ENCODE measurements at places on chromosomes 6 and 20.

GRCh38 chr6:144215402-144215931, 65.2 kb downstream of the STX11 start:
- DNase-seq = no peak

- no peak for DNase-seq
These were observed 628.8 kb upstream of the CITED2 start for GRCh38 chr6:140003217-140003616.

DNA sequence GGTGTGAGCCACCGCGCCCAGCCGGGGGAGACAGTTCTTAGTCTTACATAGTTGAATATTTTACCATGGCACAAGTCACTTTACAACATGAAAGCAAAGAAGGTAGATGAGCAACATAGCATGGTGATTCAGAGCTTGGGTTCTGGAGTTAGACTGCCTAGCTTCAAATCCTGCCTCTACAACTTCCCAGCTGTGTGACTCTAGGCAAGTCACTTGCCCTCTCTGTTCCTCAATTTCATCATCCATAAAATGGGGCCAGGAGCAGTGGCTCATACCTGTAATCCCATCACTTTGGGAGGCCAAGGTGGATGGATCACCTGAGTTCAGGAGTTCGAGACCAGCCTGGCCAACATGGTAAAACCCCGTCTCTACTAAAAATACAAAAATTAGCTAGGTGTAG, 26.3 kb downstream of the HCK start:
- no peak for DNase-seq

GRCh38 chr6:25717866-25718740, 36.4 kb upstream of the SLC17A4 start:
- no peak for DNase-seq

DNA sequence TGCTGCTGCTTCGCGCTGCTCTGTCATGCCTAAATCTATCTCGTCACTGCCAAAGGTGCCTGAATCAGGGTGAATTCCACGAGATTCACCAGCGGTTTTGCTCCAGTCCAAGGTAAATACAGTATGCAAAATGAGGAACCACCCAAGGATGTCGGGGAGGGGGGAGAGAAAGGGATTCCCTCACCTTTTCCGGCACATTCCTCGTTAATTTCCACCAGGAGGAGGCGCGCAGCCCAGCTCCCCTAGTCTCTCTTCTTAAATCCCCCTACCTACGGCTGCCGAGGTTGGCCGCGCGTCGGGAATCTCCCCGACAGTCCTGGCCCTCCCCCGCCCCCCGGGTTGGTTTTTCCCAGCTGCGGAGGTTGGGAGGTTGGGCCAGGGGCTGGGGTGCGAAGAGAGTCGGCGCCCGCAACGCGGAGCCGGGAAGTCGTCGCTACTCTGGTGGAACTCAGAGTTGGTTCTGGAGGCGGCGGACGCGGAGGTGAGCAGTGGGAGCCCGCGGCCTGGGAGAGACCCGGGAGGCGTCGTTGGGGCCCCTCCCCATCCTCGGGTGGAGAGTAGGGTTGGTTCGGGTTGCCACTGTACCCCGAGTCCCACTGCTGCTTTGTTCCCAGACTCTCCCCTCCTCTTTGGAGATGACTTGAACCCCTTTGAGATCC, at the start of gene TPBG:
TSS of gene TPBG (plus strand) at position 390 of the 659 bp plus-strand sequence. CDS start 1,145 bp downstream, outside the sequence.
- DNase-seq = no peak

DNA sequence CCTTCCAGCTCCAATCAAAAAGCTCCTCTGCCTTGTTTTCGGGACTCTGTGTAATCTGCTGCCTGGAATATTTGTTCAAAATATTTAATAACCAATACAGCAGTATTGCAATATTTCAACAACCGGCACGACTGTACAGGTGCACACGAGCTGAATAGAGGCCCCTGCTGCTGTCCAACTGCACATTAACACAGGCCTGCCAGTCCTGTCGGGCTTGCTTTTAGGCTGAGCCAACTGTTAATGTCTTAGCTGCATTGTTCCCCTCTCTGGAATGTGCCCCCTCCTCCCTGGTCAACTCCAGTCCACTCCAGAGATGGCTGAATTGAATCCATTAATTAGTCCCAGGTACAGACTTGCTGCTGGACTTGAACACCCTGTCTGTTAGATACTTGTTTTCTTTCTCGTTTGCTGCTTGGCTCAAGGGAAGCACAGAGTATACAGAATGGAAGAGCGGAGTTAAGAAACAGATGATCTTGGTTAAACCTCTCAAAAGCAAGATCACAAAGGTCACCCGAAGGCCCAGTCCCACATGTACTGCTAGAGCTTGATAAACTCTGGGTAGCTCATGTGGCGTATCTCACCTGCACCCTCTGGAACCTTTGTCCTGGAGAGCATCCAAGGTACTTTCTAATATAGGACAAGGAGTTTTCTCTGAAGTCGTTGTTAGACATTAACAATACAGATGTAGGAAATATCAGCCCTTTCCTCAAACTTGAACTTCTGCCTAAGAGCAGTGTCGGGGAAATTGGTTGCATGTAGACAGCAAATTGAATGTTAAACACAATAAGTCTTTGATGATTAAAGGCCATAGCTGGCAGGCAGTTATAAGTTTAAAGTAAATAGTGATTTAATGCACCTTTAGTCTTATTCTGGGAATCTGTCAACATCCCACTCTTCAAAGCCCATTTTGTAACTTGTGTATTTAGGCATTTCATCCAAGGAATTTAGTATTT, 31.9 kb downstream of the SHLD1 start:
- no peak for DNase-seq

DNA sequence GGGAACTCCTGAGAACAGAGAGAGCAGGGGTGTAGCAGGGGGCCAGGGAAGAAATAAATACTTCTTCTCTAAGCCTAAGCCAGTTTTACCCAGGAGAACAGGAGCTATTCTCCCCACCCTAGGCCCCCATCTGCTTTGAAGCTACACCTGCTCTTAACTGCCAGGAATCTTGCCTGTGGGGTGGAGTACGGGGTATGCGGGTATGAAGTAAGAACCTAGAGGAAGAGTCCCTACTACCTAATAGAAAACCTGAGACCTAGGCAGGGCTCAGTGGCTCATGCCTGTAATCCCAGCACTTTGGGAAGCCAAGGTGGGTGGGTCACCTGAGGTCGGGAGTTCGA, 1.5 kb downstream of the SLC29A1 start:
- no peak for DNase-seq

GRCh38 chr6:112154711-112155110, 67.3 kb downstream of the FAM229B start:
- no peak for DNase-seq

- DNase-seq = no peak
These were observed 1.7 kb downstream of the THBS2 start for GRCh38 chr6:169251822-169252504.

DNA sequence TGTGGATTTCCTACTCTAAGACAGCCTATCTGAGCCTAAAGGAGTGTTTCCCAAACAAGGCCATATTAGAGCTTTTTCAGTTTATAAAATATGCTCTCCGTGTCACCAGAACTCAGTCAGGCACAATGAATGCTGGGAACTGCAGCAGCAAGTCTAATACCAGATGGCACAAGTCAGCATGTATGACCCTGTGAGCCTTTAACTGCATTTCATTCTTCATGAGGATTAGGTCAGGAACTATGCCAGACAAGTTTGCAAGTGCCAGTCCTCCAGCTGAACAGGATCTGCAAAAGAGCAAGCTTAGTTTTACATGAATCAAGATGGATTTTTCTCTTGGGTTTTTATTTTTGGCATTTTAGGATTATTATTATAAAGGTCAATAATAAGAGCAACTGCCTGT, 66.7 kb upstream of the SAMD5 start:
- no peak for DNase-seq

GRCh38 chr20:15056246-15056645, 718.8 kb upstream of the FLRT3 start:
- DNase-seq = no peak

- no peak for DNase-seq
These were observed 75.0 kb downstream of the TSHZ2 start for GRCh38 chr20:53047203-53047602.

DNA sequence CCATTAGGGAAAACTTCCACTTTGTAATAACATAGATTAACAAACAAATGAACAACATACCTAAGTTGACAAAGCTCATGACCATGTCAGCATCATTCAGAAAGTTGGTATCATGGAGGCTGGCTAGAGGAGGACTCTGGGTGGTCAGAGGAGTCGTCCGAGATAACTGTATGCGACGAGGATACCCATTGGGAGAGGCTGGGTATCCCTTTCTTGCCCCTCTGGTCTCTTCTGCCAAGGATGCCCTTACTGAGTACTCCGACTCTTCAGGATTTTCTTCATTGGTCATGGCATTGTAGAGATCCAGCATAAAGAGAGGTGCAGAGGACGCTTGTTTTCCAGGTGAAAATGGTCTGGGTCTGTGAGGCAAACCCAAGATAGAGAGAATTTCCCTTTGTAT, 1.1 kb downstream of the BMP5 start:
- DNase-seq = no peak

- DNase-seq = no peak
These were observed 232.8 kb downstream of the RNGTT start for GRCh38 chr6:88730611-88731011.

GRCh38 chr6:138814179-138814834, 18.4 kb downstream of the ECT2L start:
- DNase-seq = no peak

GRCh38 chr6:28347119-28347518, 2.6 kb upstream of the ZKSCAN3 start:
- no peak for DNase-seq

- DNase-seq = no peak
These were observed 6.0 kb downstream of the RAB5IF start for GRCh38 chr20:36611625-36612024.

DNA sequence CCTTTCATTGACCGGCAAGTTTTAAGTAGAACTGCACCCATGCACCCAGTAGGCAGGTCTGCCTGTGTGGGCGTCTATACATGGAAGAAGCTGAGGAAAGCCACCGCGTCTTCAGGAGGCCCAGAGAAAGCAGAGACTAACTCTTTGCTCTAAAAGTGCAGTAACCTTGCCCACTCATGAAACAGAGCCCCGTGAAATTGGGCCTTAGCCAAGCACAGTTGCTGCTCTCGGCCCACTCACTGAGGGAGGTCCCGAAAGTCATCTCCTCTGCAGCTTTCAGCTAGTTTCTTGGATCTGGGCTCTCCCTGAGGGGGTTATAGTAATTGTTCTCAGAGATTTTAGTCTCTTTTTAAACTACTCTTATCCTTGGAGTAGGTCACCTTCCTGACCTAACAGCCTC, 74.0 kb upstream of the SYNJ2 start:
- no peak for DNase-seq

GRCh38 chr6:1784422-1784884, 174.7 kb downstream of the FOXC1 start:
- DNase-seq = no peak

- DNase-seq = no peak
These were observed 33.7 kb downstream of the NOL7 start for GRCh38 chr6:13648850-13649249.

DNA sequence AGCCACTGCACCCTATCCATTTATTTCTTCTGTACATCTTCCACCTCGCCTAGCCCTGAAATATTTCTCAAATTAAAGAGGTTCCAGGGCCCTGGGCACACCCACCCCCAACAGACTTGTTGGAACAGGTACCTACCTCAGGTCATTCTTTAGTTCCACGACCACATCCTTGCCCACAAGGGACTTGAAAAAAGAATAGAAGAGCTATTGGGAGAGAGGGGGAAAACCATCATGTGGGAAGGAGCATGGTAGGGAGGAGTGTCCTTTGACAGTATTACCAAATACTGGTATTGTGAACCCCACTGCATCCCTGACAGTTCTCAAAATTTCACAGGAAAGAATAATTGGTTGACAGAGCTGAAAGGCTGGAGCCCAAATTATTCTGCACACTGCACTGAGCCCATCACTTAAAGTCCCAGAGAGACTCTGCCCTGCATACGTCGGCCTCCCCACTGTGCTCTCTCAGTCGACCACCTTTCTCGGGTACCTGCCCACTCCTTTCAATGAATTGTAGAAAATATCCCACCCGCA, 762 bp downstream of the LSM2 start:
- peak; percentile 22 for DNase-seq

GRCh38 chr6:14547284-14547998, 429.9 kb downstream of the CD83 start:
- DNase-seq = no peak

DNA sequence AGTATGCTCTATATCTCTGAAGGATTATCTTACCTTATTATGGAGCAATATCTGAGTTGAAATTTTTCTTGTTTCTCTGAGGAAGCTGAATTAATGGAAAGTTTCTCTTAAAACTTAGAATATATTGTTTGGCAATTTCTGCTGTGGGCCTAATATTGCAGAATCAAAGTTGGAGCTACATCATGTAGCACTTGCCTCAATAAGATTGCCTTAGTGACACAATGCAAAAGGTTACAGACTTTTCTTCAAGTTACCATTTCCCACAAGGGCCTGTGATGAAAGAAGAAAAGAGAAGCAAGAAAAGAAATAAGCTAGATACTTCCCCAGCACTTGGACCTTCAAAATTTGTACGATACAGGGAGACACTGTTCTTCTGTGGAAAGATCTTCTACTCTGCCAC, 151.2 kb downstream of the SOBP start:
- DNase-seq = no peak

DNA sequence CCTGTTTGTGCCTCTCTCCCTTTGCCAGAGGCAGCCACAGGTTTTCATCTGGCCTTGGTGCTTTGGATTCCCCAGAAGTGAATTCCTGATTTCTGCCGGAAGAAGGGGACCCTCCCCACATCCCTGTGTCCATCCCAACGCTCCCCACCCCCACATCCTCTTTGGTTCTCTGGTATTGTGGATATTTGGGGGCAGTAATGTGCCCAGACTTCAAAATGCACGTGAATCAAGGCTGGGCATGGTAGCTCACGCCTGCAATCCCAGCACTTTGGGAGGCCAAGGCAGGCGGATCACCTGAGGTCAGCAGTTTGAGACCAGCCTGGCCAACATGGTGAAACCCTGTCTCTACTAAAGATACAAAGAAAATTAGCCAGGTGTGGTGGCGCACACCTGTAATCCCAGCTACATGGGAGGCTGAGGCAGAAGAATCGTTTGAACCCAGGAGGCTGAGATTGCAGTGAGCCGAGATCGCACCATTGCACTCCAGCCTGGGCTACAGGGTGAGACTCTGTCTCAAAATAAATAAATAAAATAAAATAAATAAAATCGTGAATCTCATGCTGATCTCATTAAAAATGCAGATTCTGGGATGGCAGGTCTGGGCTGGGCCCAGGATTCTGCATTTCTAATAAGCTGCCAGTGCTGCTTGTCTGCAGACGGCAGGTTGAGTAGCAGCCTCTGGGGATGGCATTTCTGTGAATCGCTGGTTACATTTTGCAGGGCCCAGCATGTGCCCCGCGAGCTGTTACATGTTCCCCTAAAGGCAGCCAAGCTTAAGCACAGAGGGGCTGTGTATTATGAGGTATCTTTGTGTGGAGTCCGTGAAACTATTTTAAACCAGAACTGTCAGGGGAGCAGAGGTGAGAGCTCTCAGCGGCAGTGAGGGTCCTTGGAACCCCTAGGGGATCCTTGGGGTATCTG, 49.0 kb downstream of the SYNJ2 start:
- DNase-seq = peak; percentile 41

GRCh38 chr6:95175927-95176675, 401.2 kb upstream of the MANEA start:
- DNase-seq = no peak

DNA sequence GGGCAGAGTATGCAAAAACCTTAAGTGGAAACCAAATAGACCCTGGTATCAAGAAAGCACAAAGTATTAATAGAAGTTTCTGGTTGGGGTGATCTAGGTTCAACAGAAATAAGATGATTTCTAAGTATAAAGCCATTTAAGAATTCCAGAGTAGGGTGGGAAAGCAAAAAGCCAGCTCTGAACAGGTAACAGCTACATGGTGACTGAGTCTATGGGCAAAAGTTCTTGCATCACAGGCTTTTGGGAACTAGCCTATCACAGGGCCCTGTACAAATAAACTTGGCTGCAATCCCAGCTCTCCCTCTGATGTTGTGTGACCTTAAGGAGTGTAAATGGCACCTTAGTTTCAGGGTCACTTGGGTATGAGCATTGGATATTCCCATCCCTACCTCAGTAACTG, 5.5 kb downstream of the TCF19 start:
- DNase-seq = no peak

Data from chondrocyte (in vitro differentiated cells).